ENCODE measurements at places on chromosomes 3 and 15. TPM values are rescaled to one million over a fixed set of nuclear protein-coding genes. Genes with fewer than 3 reads are reported as not detected.

Gene TERC
- total RNA-seq: 6.0 TPM

Gene MST1
- total RNA-seq: 11.3 TPM

Gene VEPH1
- total RNA-seq: 3.9 TPM

Gene CHAC1
- total RNA-seq: 0.70 TPM

Gene GOLGA6L6
- not detected for total RNA-seq

GRCh38 chr3:107988460-107989175, 102.2 kb downstream of the CD47 start:
- no peak for DNase-seq

- DNase-seq: no peak
These were observed 124.3 kb downstream of the ISL2 start for GRCh38 chr15:76460871-76461270.

DNA sequence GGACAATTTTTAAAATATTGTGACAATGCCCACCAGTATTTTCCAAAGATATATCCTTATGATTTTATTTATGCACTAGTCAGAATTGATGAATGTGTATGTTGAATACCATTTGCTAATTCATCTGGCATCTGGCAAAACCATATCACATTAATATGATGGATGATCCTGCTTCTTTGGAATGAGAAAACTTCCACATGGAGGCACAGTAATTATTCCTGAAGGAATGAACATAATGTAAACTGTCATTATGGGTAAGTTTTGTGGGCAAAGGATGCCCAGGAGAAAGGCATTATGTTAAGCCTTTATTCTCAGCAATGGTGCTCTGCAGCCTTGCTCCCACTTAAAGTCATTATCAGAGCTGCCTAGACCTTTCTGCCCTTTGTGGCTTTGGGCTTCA, 113.0 kb upstream of the MME start:
- DNase-seq: no peak

DNA sequence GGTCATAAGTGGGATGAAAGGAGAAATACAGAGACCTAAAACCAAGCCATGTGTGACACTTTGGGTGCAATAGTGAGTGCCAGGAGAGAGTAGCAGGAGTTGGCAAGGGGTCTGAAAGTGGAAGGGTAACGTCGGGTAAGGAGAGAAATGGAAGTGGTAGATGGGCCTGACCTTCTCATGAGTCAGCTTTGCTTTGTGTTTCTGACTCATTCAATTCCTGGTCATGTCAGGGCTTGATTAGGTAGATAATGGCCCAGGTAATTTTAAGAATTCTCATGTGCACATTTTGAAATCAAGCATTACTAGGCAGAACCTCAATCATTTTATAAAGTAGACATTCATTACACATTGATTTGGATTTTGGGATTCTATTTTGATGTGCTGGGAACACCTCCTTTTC, 262.5 kb downstream of the SOX2 start:
- no peak for DNase-seq

DNA sequence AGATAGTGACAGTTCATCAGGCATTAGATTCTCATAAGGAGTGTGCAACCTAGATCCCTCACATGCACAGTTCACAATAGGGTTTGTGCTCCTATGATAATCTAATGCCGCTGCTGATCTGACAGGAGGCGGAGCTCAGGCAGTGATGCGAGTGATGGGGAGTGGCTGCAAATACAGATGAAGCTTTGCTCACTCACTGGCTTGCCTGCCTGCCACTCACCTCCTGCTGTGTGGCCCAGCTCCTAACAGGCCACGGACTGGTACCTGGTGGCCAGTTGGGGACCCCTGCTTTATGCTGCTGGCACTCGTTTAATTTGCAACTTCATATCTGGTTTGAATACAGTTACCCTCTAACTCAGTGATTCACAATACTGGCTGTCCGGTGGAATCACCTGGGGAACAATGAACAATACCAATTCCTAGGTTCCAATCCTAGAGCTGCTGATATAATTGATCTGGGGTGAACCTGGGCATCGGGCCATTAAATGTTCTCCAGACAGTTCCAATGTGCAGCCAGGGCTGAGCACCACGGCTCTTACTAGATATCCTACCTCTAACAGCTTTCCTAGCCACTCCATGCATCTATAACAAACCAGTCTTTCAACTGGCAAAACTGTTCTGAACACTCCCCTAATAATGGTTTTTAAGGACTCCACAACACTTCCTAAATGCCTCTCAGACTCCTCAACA, 131.4 kb downstream of the ATP1B3 start:
- DNase-seq: no peak

DNA sequence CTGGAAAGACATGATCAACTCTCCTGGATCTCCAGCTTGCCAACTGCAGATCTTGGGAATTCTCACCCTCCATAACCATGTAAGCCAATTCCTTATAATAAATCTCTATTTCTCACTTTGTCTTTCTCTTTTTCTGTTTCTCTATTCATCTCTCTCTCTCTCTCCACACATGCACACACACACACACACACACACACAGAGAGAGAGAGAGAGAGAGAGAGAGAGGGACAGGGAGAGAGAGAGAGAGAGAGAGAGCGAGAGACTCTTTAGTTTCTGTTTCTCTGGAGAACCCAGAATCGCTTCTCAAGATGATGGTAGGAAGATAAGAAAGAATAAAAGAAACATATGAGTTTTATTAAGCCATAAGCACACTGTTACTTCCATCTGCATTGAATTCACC, 111.9 kb downstream of the BCHE start:
- no peak for DNase-seq

GRCh38 chr15:96035635-96036034, 294.9 kb upstream of the NR2F2 start:
- DNase-seq: no peak

DNA sequence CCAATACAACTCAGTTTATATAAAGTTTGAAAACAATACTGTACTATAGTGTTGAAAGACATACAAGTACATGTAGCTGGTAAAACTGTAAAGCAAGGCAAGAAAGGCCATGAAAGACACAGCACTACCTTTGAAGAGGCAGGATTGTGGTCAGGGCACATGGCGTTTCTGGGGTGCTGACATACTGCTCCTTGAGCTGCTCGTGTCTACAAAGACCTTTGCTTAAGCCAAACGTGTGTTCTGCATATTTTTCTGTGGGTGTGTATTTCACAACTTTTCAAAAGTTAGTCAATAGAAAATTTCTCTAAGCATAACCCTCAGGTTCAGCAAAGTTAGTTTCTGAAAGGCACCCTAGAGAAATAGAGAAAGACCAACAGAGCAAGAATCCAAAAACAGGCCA, 14.1 kb upstream of the TOPAZ1 start:
- DNase-seq: no peak

DNA sequence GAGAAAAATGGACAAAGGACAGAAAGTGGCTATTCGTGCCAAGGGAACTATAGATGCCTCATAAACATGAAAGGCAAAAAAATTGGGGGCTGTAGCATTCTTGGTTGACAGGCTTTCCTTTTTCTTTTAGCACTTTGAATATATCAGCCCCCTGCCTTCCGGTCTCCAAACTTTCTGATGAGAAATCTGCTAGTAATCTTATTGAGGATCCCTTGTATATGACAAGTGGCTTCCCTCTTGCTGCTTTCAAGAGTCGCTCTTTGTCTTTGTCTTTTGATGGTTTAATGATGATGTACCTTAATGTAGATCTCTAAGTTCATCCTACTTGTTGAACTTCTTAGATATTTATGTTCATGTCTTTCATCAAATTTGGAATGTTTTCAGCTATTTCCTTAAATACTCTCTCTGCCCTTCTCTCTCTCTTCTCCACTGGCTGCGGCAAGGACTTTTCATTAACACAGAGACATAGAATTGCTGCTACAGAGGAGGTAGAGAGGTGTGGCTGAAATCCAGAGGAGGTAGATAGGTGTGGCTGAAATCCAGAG, 59.4 kb upstream of the EPHB3 start:
- no peak for DNase-seq

DNA sequence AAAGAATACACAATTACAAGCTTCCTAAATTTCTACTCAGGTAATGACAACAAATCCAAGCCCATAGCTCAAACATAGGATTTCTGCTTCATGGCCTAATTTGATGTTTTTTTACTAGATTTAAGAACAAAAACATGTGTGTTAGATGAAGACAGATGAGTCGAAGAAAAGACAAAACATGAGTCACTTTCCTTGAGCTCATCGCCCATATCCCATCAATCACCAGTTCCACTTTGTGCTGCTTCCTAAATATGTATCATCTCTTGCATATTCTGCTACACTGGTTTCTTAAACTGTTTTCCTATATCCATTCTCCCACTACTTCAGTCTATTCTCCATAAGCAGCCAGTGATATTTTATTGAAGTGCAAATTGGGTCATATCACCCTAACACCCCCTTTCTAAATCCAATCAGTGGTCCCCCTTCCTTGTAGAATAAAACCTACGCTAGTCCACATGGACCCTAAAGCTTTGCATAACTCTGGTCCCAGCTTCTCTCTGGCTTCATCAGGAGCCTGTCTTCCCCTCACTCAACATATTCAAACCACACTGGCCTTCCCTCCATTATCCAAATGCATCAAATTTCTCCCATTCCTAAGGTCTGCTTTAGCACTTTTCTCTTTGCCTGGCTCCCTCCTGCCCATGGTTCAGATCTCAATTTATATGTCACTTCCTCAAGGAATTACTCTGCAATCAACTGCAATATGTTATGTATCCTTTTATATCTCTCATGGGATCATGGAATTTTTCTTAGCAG, 1033.9 kb downstream of the FHIT start:
- no peak for DNase-seq

DNA sequence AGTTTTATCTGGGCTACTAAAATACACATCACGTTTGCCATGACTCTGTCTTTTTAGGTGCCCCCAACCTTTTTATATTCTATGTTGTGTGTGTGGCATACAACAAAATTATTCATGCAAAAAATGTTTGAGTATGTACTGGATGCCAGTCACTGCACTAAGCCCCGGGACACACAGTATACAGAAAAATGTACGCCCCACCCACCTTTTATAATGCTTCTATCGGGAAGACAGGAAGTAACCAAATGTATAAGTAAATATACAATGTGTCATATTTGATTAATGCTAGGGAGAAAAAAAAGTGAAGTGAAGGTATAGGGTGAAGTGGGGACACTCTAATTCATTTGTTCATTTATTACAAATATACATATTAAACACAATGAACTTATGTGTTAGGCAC, 503.4 kb upstream of the MDFIC2 start:
- DNase-seq: no peak

DNA sequence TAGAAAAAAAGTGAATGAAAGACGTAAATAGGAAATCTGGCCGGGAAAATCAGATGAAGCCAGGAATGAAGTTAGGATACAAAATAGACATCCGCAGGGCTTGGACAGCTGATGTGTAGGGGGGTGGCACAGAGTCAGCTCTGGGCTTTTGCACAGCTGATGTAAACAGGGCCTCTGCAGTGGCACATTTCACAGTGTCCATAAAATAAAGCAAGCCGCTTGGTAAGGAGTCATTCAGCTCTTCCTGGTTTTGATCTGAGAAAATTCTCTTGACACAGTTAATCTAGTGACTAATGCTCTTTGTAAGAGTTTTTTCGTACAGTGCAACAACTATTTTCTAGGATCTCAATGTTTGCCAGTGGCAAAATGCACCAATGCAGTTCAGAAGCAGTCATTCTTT, 153.3 kb downstream of the USP13 start:
- no peak for DNase-seq

GRCh38 chr15:66498501-66499386, 1.2 kb upstream of the SNAPC5 start:
- no peak for DNase-seq

DNA sequence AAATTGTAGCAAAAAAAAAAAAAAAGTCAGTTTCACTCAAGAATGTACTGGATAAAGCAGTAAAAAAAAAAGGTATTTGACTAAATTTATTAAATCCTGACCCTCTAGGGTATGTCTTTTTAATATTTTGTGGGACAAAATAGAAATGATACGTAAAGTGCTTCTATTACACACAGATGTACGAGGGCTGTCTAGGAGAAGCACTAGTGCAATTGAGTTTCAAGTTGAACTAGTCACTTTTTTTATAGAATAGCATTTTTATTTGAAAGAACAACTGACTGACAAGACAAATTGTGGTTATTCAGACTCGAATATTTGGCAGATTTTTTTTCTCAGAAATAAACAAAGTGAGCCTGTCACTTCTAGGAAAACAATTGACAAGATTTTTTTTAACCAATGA, 49.0 kb downstream of the CCDC54 start:
- DNase-seq: no peak

GRCh38 chr3:46893763-46894162, 16.2 kb downstream of the PTH1R start:
- no peak for DNase-seq

DNA sequence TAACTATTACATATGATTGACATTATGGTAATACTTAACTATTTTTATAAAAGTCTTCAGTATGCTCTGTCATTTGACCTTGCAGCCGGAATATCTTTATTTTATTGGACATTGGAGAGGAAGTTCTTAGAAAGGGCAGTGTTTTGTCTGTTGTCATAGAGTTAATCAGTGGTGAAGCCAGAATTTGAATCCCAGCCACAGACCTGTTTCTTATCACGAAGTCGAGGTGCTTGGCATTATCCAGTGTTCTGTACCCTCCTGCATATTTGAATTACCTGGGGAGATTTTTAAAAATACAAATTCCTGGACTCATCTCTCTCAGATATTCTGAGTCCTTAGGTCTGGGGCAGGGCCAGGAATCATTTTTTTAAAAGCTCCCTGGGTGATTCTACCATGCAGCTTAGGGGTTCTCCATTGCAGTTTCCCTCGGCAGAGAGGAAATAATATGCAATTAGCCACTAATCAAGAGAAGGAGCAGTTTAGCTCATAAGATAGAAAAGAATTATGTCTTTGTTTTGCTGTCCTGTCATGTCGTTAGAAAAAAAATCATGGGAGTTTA, 195.6 kb upstream of the CFAP20DC start:
- DNase-seq: no peak

DNA sequence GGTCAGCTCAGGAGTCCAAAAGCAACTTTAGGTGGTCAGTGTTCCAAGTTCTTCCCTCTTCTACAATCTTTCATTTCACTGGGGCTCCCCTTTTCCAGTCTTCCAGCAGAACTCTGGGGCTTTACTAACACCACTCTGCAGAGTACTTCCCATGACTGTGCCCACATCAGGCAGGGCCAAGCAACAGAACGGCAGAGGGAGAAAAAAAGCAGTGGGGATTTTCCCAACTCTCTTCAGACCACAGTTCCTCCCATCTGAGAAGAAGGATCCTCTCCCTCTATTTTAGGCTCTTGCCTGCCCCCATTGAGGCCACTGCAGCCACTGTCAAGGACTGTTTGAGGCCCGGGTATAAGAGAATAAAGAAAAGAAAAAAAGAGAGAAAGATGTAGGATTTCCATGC, 70.7 kb downstream of the TTBK2 start:
- no peak for DNase-seq

Measured in T-helper 17 cell (primary cell).